ENCODE measurements at places on chromosomes 5 and 9.

DNA sequence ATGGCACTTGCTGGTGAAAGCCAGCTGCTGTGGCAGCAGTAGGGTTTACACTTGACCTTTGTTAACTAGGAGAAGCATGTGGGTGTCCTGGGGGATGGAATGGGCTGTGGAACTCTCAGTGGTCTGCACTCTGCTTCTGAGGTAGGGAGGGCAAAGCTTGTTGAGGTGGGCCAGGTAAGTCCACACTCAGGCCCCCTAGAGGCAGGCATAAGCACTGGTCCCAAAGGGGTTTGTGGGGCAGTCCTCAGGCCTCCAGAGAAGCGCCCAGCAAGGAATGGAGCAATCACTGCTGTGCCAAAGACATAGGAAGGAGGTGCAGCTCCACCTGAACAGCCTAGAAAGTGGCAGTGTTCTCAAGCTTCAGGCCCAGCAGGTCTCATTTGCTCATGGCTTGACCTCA lies 34.7 kb downstream of the INSL4 start:
- no peak for DNase-seq

DNA sequence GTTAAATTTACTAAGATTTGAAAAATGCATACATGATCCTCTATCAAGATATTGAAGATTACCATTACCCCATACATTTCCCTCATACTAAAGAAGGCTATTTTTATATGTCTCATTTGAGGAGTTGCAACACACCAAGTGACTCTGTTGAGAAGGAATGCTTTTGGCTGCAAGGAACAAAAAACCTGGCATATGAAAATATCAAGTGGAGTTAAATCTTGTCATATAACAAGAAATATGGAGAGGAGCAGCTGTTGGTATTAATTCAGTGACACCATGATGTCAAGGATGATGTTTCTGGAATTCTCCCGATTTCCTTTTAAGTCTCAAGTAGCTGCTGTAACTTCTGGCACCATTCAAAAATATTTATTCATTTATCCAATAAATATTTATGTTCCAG lies 193.8 kb downstream of the CSNK1G3 start:
- no peak for DNase-seq

DNA sequence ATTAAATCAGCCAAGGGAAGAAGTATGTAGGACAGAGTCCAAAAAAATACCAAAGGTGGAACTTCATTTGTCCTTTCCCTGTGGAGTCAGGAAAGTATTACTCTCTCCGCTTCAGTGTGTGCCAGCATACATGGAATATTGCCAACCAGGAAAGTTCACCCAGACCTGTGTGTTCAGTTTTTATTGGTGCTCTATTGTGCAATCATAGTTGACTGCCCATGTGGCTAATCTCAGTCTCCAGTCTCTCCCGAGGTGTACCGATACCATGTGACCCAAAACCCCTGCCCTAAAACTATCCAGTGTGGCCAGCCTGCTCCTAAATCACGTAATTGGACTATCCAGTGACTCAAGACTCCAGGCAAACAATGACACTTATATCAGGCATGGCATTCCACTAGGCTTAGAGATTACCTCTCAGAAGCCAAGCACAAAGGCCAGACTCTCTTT lies 38.8 kb downstream of the NFX1 start:
- no peak for DNase-seq

- DNase-seq: no peak
These were observed 720.8 kb upstream of the ADAMTS16 start for GRCh38 chr5:4419281-4419680.

DNA sequence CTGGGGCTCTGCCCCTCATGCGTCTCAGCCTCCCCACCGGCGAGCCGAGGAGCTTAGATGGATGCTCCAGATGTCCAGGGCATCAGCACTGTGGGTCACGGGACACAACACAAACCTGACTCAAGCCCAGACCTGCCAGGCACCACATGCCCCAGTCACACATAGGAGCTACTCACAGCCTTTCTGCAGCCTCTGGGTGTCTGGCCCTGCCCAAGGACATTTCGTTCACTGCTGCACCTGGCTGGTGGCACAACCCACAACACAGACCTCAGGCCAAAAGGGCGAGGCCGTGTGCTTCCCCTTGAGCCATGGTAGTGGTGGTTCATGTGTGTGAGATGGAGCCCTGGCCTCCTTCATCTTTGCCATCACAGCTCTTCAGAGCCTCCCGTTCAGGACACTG lies 89.6 kb upstream of the FCN2 start:
- no peak for DNase-seq

DNA sequence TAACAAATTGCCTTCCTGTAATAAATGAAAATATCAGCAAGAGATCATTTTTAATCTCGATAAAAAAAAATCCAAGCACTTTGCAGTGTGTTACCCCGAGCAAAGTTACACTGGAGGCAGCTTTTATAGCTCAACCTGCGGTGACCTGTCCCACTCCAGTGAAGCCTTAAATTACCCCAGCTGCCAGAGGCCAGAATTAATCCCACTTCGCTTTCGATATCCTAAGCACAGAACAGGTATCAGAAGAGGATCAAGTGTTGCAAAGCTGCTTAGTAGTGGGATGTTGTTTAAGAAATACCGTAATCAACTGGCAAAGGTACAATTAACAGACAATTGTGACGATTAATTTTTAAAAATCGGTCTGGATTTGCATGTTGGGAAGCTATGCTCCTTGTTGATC lies 314.0 kb downstream of the AGTPBP1 start:
- DNase-seq: no peak

- DNase-seq: no peak
These were observed 28.8 kb upstream of the TNFAIP8 start for GRCh38 chr5:119327018-119327417.

GRCh38 chr5:99005506-99005905 lies 76.7 kb upstream of the CHD1 start:
- DNase-seq: no peak

GRCh38 chr9:110141227-110141793 lies 66.6 kb downstream of the C9orf152 start:
- DNase-seq: no peak

DNA sequence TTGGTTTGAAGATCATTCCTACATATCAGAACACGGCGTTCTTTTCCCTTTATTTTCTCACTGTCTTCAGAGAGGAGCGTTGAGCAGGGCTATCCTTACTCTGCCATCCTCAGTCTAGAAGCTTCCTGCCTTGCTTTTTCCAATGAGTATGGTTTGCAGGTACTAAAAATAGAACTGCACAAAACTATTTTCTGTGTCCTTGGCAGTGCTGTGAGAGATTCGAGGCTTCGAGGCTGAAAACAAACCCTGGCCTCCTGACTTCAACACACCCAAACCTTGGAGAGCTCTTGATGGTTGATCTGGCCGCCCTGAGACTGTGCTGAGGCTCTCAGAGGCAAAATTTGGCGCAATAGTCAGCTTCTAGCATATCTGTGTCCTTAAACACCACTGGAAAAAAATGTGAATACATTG lies 78.9 kb downstream of the GOLPH3 start:
- DNase-seq: no peak

DNA sequence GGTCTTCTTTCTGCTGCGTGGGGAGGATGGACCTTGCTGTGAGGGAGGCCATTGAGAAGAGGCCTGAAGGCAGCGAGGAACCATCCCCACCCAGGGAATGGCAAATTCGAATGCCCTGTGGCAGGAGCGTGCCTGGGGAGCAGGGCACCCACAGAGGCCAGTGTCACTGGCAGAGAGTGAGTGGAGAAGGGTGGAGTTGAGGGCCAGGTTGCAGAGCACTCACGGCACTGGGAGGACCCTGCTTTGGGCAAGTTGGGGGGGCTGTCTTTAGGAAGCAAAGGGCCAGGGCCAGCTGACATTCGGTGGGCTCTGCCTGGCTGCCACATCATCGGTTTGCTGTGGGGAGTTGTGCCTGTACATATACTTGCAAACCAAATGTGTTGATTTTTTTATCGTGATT lies 47.2 kb downstream of the SYK start:
- DNase-seq: no peak

Measured in CD14-positive monocyte (primary cell).